ENCODE measurements at places on chromosomes 6 and 20.

DNA sequence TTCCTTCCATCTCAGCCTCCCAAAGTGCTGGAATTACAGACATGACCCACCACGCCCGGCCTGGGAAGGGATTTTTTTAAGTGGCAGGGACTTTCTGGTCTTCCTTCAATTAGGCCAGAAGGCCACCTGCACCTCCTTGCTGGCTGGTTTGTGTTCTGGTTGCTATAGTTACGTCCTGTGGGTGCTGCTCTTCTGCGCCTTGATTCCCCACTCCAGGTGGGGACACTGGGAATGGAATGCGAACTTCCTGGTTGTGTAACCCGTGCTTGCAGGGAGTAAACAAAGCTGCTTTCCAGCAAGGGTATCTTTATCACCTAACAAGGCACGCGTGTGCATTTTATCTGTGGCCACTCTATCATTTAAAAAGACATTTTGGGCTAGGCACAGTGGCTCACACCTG, 117.7 kb downstream of the PLEKHG1 start:
- no peak for DNase-seq

DNA sequence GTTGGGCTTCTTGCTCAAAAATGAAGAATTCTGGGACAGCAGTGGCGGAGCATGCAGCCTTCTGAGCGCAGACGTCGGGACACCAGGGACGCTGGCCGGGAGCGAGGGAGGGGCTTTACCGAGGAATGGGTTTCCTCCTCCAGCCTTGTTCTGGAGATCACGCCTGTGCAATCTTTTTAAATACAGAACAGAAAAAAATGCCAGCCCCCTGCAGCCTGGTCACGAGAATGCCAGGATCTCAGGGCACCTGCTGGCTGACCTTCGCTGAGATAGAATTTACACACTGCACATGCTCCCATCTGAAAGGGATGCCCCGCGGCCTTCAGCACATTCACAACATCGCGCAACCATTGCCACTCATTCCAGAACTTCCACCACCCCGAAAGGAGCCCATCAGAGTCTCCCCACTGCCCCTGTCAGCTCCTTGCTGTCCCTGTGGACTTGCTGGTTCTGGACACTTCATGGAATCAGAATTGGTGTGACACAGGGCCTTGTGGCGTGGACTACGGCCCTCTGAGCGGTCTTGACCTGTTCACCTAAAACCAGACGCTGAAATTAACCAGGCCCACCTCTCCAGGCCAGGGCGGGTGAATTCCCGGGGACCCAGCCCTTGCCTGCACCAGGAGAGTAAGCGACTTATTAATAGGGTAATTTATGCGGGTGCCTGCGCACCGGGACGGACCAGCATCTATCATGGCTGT, 20.6 kb upstream of the BHLHE23 start:
- DNase-seq, result peak; percentile 70

DNA sequence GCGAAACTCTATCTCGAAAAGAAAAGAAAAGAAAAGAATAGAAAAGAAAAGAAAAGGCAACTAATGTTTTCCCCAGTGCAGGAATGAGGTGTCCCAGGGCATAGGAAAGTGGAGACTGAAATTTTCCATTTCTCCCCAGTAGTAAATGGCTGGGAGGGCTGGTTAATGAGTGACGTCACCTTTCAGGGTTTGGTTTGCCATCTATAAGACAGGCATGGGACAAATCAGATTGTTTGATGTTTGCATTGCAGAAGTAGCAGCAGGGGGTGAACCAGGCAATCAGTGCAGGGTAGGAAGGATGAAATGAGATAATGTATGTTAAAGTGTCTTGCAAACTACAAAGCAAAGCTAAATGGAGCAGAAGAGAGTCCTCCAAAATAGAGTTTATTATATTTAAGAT, 533.4 kb downstream of the PKHD1 start:
- DNase-seq, result no peak

- DNase-seq, result no peak
Observed at GRCh38 chr6:57432919-57433684, 115.7 kb downstream of the PRIM2 start.

DNA sequence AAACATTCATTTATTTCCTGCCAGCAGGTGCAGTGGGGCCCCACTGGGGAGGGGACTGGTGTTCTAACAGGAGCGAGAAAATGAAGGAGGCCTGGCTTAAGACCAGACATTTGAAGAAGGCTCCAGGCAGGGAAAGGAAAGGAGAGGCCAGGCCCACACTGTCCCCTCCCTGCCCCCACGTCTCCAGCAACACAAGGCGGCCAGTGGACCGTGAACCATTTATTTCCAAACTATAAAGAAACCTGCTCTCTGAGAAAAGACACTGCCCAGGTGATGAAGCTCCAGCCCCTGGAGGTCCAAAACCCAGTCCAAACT, 41.4 kb upstream of the CDH22 start:
- DNase-seq, result no peak

DNA sequence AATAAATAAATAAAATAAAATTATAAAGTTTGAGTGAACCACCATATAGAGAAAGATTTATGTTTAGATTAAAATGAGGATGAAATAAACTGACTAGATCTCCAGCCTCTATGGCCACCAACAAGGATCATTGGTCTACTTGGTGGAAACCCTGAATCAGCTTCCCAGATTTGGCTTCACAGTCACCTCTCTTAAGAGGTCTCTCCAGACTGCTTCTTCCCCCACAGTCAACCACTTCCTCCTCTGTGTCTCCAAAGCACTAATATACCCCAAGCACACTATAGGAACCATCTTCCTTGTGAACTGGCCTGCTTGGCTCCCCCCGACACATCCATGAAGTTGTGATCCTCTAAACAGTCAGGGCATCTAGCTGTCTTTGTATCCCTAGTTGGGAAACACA, 529.6 kb upstream of the RNF217 start:
- no peak for DNase-seq

DNA sequence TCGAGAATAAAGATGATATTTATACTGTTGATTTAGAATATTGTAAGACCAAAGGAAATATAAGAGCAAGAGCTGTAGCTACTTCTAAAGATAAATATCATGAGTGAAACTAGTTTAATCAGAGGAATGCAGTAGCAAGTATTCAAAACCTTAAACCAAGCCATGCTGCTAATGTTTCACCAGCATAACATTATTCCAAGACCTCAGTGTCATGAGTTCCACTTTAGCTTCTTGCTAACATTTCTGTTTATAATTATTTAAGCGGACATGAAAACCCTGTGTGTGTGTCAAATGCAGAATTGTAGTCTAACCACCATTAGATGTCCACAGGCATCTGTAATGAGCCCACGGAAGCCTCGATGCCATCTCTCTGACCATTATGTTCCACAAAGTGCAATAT, 752.6 kb upstream of the MARCKS start:
- no peak for DNase-seq

DNA sequence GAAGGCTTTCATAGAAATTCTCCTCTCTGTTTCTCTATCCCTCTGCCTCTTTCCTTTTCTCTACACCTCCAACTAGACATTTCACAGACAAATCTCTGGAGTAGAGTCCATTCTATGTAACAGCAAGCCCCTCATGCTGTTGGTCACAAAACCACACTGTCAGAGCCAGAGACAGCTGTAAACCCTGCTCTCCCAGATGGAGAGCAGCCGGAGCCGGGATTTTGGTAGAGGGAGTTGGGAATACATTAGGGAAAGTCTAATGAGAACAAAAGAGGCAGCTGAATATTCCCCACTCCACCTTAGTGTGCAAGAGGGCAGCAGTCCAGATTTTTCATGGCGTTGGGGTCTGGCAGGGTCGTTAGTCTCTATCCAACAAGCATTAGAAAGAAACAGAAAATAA, 68.3 kb upstream of the EDN1 start:
- DNase-seq, result no peak

DNA sequence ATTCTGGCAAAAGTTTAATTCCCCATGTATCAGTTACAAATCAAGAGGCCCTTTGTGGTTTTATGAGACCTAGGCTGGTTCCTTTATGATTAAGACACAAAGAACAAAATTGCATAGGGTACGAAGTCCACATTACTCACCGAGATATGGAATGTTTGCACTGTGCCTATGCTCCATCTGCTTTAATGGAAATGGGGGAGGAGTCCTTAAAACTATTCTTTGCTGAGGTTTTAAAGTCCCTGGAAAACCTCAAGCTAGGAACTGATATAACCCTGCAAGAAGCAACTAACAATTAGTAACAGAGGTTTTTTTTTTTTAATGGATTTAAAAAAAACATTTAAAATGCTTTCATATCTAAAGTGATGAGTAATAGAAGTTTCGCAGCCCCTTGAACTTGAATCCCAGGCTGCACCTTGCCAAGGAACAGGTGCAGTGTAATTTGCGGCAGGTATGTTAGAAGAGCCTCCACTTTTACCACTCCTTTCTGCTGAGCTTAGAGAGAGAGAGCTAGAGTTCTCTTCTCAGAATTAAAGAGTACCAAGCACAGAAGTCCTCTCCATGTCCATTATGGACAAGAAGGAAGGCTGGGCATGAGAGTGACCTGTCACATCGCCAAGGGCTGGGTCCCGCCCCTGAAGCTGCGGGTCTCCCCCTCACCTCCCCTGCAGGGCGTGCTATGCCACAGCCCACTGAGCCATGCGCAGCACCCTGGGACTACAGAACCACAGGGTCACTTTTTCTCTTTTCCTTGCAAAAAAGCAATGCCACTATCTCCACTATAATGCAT, 2.3 kb downstream of the SERPINB1 start:
- no peak for DNase-seq

- no peak for DNase-seq
Observed at GRCh38 chr6:42229506-42230119, 12.0 kb upstream of the MRPS10 start.

GRCh38 chr6:152207915-152208714, 400.6 kb downstream of the ESR1 start:
- no peak for DNase-seq

DNA sequence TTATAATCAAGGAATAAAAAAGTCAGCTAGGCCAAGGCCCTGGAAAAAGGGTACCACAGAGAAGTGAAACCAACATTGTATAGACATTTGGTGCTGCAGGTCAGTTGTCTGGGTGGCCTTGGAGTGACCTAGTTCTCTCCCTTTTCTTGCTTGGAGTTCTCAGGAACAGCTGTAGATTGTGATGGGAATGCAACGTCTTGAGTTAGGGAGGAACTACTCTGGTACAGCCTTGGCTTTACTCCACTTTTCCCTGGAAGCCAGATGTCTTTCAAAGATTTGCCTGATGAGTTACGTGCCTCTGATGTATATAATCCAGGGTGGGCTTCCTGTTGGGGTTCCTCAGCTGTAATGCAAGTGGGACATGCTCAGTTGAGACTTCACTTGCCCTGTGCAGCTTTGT, 694.7 kb downstream of the HTR1B start:
- DNase-seq, result no peak

DNA sequence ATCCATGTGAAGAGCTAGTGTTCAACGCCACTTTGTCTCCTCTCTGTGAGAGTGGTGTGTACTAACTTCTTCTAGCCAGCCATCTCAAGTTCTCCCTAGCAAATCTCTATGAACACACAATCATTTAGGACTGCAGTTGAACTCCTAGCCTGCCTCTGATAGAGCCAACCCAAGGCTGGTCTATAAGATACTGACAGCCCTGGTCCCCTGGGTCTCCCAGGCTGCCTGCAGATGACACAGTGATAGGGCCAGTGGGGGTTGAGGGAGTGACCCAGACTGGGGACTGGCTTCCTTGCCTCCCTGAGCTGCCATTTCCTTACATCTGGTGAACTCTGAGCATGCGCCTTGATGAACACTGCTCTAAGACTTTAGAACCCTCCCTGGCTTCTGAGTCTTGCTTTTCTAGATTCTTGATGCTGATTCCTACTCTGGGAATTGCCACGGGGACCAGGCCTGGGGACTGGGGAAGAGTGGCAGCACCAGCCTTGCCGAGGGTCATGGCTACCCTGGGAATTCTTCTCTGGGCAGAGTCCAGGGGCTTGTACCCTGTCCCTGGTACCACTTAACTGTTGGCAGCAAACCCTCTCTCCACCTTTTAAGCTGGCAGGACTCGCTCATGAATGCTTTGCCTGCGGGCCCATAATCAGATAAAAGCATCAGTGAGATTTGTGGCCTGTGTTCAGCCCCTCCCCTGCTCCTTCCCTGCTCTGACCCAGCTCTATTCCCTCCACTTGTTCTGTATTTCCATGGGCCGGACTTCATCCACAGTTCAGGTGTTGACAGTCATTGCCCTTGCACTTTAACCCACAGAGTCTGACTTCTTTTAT, 130.8 kb upstream of the CHD6 start:
- no peak for DNase-seq

GRCh38 chr6:154526996-154527395, 16.5 kb upstream of the CNKSR3 start:
- DNase-seq, result no peak

DNA sequence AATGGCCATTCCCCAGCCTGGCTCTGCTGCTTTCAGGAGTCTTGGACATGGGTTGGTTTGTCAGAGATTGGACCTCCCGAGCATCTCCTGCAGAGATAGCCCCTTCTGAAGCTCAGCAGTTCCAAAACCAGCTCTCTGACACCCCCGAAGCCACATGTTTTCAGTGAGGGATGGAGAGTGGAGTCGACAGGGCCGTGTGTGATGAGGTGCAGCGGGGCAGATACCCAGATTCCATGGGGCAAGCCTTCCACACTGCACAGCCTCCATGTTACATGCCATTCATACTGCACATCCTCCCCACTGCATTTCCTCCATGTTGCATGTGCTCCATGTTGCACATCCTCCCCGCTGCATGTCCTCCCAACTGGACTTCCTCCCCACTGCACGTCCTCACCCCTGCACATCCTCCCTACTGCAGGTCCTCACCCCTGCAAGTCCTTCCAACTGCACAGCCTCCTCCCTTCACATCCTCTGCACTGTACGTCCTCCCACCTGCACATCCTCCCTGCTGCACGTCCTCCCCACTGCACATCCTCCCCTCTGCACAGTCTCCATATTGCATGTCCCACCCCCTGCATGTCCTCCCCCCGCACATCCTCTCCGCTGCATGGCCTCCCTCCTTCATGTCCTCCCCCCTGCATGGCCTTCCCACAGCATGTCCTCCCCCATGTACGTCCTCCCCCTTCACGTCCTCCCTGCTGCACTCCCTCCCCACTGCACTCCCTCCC, 112.2 kb downstream of the SYNDIG1 start:
- DNase-seq, result no peak

- no peak for DNase-seq
Observed at GRCh38 chr20:14879020-14879697, 541.7 kb upstream of the FLRT3 start.

DNA sequence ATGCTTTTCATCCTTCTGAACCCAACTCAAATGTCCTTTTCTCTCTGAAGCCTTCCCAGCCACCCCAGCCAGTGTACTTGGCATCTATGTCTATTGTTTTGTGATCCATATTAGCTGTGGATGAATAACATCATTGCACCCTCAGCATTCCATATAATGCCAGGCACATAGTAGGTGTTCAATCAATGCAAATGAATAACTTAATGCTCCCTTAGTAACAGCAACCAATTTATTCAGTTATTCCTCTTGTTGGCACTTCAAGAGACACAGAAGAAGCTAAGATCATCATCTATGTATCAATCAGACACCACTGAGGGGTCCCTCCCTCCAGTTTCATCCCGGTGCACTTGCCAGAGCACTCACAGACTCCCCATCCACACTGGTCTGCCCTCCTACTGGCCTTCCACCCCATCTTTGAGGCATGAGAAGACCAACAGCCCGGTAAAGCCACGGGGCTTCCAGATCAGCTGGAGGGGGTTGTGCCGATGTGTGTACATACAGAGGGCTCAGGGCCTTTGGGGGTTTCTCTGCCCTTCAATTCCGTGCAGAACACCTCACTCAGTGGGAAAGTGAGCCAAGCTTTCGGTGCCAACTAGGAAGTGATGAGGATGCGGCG, 2.4 kb upstream of the TAF8 start:
- peak; percentile 72 for DNase-seq

GRCh38 chr6:51027283-51028065, 208.8 kb downstream of the TFAP2B start:
- no peak for DNase-seq

- DNase-seq, result no peak
Observed at GRCh38 chr6:85041376-85041775, 277.0 kb upstream of the TBX18 start.

- DNase-seq, result no peak
Observed at GRCh38 chr6:8361259-8361658, 74.1 kb downstream of the SLC35B3 start.

Measured in posterior vena cava (tissue), 2 donors.